ENCODE measurements at places on chromosomes 4 and X.

- DNase-seq, result peak; percentile 41
These were observed 29.3 kb upstream of the BOD1L1 start for GRCh38 chr4:13656569-13657405.

DNA sequence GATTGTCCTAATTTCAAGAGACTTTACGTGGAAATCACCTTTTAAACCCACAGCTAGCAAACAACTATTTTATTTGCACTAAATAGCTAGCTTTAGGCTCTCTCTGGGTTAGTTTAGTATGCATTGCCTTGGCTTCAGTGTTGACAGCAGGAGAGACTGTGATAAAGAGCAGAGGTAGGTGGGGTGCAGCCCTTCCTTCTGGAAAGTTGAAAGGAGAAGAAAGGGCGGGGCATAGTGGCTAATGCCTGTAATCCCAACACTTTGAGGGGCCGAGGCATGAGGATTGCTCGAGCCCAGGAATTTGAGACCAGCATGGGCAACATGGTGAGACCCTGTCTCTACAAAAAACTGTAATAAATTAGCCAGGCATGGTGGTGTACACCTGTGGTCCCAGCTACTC, 29.0 kb upstream of the TMEM154 start:
- no peak for DNase-seq

GRCh38 chrX:44223150-44223549, 120.3 kb downstream of the EFHC2 start:
- DNase-seq, result no peak

GRCh38 chrX:69195810-69196209, 30.6 kb upstream of the PJA1 start:
- DNase-seq, result no peak

DNA sequence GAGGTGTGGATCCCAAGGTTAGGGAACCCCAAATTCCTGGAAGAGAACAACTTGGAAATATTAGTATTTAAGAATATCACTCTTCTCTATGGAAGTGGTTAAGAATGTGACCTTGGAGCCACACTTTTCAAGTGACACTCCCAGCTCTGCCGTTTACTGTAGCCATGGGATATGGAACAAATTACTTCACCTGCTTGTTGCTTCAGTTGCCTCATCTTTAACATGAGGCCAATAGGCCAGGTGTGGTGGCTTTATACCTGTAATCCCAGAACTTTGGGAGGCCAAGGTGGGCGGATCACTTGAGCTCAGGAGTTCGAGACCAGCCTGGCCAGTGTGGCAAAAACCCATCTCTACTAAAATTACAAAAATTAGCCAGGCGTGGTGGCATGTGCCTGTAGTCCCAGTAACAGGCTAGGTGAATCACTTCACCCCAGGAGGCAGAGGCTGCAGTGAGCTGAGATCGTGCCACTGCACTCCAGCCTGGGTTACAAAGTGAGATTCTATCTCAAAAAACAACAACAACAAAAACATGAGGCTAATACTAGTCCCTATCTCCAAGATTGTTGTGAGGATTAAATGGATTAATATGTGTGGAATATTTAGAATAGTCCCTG, 13.0 kb downstream of the IL13RA1 start:
- DNase-seq, result no peak

DNA sequence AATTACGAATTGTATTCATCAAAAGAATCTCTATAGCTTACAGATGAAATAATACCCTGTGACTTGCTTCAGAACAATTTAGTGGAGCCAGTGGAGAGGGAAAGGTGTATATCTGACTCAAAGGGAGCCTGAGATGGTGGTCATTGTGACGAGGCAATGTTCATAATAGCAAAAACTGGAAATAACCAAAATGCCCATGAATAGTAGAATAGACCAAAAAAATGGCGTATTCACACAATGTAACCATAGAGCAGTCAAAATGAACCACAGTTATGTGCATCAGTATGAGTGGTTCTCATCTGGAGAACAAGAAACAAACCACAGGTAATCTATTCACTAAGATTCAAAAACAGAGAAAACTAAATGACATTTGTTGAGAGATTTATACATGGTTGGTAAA, 125.3 kb upstream of the CLNK start:
- DNase-seq, result no peak

- no peak for DNase-seq
These were observed 137.2 kb downstream of the SHROOM3 start for GRCh38 chr4:76572224-76572623.

DNA sequence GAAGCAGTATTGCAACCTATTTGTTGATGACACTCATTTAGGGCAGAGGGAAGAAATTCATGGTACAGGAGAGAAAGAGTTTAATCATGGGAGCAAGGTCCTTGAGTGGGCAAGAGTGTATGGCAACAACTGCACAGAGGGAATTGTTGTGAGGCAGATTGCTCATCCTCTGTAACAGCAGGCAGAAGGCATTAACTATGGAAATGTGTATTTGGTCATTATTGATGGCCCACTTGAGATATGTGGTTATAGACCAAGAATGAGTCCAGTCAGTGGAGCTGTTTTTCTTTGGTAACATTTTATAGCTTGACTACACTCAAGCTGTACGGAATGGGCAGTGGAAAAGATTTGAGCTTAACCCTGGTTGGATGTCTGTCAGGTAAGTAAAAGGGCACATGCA, 15.9 kb downstream of the PLRG1 start:
- no peak for DNase-seq

GRCh38 chr4:168863719-168864647, 146.1 kb downstream of the CBR4 start:
- DNase-seq, result no peak

DNA sequence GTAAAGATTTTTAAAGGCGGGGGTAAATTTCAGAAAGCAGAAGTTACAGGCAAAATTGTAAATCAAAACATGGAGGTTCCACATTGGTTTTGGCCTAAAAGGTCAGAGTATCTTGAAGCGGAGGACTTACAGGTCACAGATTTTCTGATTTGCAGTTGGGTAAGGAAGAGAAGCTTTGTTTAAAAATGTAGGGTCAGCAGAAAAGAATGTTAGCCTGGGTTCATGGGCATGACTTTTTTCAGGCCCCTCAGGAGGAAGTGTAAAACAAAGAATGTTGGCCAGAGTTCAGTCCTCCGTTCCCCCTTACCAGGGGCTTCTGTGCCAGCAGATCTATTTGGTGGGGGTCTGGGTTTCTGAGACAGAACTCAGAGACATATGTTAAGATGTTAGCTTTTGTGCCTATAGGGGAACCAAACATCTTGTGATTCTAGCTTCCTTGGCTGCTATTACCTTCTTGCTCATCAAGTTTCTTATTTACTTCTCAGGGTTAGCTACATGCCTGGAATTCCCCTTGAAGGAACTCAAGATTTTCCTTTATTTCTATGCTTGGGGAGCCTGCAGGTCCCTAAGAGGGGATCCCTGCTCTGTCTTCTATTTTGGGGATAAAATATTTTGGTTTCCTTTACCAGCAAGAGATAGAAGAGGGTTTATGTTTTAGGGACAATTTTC, 160.3 kb downstream of the ANK2 start:
- DNase-seq, result no peak

- no peak for DNase-seq
These were observed 205.7 kb upstream of the MAOA start for GRCh38 chrX:43450355-43450754.

- DNase-seq, result no peak
These were observed 600.5 kb upstream of the SLIT2 start for GRCh38 chr4:19650903-19651864.

- DNase-seq, result no peak
These were observed 34.6 kb upstream of the DCAF8L2 start for GRCh38 chrX:27555514-27555913.

DNA sequence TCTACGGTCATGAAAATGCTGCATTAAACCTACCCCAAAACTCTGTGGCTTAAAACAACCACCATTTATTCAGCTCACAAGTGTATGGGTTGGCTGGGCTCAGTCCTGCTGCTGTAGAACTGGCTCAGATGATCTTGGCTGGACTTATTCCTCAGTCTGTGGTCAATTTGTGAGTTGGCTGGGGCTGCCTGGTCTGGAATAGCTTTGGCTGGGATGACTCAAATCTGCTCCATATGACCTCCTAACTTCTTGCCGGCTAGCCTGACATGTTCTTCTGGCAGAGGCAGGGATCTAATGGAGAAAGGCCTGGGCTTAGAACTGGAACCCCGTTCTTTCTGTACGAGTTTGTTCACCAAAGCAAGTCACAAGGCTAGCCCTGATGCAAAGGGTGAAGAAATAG, 71.7 kb downstream of the CFAP299 start:
- no peak for DNase-seq

All from NCI-H146 (cell line).